ENCODE measurements at places on chromosomes 2 and 18.

- no peak for DNase-seq
Observed at GRCh38 chr2:236209535-236209934, 41.3 kb upstream of the GBX2 start.

DNA sequence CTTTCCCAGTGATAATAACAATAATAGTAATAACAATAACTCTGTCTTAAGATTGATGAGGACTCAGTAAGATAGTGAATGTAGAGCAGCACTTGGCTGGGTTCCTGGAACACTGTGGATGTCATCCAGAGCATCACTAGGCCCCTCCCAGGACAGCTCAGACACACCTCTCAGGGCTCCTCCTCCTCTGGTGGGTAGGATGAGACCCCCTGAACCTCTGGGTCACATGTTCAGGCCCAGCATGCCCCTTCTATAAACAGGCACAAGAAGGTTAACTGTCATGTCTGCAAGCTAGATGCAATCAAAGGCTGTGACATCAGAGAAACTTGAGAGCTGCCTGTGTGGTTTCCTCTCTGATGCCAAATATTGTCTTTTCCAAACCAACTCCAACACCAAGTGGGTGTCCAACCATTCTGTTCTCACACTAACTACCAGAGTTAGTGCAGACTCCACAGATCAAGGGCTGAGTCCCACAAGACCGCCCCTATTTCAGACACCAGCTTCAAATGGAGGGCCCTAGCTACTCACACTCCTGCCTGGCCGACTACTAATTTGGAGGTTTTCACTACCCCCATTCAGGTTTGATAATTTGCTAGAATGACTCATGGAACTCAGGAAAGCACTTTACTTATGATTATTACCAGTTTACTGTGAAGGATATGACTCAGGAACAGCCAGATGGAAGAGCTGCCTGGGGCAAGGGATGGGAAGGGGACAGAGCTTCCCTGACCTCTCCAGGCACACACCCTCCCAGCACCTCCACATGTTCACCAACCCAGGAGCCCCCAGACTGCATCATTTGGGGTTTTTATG is 46.4 kb upstream of the BZW1 start:
- DNase-seq, result no peak

DNA sequence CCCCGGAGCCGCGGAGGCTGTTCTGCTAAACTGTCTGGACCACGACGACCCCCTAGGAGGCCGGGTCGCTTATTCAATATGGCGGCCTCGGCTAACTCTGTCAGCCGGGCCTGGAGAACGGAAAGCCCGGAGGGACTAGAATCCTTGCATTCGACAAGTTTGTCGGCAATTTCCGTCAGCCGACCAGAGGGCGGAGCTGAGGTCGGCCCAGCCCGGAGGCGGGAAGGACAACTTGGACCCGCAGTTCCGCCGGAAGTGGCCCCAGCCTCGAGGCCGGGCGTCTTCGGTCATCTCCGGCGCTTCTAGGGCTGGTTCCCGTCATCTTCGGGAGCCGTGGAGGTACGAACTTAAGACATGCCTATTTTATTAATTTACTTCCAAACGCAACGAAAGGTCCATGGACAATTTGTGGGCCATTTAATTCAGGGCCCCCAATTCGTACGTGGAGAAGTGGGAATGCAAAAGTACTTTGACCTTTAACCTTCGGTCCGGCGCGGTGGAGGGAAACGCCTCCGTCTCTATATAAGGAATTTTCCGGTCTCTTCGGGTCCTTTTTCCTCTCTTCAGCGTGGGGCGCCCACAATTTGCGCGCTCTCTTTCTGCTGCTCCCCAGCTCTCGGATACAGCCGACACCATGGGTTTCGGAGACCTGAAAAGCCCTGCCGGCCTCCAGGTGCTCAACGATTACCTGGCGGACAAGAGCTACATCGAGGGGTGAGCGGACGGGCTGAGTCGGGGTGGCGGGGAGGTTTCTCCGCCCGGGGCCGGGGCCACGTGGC is at the start of the genes EEF1B2 and NDUFS1:
Gene EEF1B2, plus strand, starts transcription at position 550 of the 779 bp plus-strand sequence. Its CDS starts 85 bp downstream, at position 635.
Gene NDUFS1, minus strand, starts transcription at position 99 of the 779 bp plus-strand sequence. CDS start 5,766 bp downstream, outside the sequence.
- DNase-seq, result peak; percentile 97

- no peak for DNase-seq
Observed at GRCh38 chr2:68119504-68119903, 38.2 kb upstream of the PNO1 start.

- no peak for DNase-seq
Observed at GRCh38 chr2:181850936-181851560, 40.5 kb upstream of the ITPRID2 start.

DNA sequence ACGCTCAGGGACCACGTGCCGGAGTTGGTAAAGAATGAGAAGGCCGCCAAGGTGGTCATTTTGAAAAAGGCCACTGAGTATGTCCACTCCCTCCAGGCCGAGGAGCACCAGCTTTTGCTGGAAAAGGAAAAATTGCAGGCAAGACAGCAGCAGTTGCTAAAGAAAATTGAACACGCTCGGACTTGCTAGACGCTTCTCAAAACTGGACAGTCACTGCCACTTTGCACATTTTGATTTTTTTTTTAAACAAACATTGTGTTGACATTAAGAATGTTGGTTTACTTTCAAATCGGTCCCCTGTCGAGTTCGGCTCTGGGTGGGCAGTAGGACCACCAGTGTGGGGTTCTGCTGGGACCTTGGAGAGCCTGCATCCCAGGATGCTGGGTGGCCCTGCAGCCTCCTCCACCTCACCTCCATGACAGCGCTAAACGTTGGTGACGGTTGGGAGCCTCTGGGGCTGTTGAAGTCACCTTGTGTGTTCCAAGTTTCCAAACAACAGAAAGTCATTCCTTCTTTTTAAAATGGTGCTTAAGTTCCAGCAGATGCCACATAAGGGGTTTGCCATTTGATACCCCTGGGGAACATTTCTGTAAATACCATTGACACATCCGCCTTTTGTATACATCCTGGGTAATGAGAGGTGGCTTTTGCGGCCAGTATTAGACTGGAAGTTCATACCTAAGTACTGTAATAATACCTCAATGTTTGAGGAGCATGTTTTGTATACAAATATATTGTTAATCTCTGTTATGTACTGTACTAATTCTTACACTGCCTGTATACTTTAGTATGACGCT is 5.8 kb downstream of the MYCN start:
- no peak for DNase-seq

DNA sequence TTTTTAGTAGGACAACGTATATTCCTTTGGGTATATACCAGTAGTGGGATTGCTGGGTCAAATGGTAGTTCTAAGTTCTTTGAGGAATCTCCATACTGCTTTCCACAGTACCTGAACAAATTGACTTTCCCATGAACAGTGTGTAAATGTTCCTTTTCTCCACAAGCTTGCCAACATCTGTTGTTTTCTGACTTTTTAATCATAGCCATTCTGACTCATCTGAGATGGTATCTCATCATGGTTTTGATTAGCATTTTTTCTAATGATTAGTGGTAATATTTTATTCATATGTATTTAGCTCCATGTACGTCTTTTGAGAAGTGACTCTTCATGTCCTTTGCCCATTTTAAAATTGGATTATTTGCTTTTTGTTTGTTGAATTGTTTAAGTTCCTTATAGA is 58.4 kb upstream of the CERS6 start:
- no peak for DNase-seq

GRCh38 chr2:52934323-52934898 is 833.2 kb upstream of the CHAC2 start:
- DNase-seq, result no peak

DNA sequence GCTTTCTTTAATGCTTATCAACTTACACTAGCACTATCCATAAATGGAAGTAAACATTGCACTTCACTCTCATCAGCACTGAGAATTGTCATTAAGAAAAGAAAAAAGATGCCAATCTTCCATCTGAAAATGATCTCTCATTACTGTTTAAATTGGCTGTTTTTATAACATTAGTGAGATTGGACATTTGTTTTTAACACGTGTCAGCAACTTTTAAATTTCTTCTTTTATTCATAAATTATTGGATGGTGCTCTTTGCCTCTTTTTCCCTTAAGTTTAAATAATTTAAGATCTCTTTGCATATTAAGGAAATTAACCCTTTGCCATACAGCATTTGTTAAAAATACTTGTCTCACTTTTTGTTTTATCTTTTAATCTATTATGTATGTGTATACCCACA is 146.5 kb upstream of the CHST9 start:
- no peak for DNase-seq

GRCh38 chr2:43841949-43842865 is 3.4 kb downstream of the ABCG8 start:
- no peak for DNase-seq

DNA sequence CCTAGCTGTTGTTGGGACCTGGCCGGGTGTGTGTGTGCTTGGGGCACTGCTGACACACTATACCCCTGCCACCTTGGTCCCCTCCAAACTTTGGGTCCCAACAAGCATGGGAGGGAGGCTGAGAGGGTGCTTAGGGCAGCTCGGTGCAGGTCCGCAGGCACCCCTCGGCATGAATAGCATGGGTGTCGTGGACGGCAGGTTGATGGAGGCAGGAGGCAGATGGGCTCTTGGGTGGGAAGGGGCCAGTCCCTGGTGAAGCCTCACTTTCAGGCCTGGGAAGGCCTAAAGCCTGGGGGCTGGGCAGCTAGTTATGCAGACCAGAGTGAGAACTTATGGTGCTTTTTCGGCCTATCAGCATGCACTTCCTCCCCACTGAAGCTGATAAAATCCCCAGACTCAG is 164.2 kb downstream of the CDH19 start:
- DNase-seq, result no peak

DNA sequence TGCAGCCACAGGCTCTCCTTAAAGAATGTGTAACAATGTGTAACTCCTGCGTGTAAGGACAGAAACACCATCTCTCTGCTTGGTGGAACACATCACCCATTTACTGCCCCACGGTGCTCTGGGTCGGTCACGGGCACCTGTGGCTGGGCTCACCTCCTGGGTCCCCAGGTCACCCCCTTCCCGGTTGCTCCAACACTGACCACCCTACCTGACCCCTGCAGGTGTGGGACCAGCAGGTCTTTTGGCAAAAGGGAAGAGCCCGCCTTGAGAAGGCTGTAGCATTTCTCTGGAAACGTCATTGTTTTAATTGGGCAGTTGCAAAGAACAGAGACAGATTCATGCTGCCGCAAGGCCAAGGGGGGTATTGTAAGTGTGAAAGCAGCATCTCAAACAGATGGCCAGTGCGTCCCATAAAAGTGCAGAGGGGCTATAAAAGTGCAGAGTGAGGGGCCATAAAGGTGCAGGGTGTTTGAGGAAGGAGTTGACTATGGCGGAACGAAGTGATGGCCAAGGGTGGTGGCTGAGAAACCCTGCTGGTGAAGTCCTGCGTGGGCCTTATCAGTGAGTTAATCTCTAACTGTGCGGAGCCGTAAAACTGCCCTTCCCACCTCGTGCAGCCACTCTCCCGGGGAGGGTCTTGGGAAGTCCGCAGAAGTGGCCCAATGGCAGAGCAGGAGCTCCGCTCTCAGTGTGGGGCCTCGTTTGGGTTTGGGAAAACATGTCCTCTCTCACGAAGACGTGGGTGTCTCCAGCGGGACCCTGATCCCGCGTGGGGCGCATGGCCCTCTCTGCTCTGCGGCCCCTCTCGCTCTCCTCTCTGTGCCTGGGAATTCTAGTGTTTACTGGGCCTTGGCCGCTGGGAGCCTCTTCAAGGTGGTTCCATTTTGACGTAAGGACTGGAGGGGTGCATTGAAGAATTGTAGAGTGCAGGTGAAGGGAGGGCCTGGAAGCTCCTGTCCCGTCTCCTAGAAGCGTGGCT is 13.7 kb upstream of the NEU4 start:
- no peak for DNase-seq

DNA sequence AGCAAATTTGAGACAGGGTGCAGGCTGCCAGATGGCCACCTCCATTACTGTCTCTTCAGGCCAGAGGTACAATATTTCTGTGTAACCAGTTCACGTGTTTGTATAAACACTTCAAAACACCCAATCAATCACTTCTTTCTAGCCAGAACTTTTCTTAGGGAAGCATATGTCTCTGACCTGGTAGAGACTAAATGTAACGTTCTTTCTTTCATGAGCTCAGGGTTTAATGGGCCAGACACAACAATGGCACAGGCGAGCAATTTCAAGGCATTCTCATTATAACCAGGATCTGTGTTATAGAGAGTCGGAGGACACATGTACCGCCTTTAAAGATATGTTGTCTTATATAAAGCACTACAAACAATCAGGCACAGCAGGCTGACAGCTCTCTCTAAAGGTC is 1846.4 kb upstream of the PIK3C3 start:
- peak; percentile 39 for DNase-seq

GRCh38 chr2:200319548-200320337 is 13.2 kb downstream of the SPATS2L start:
- no peak for DNase-seq

GRCh38 chr2:156896294-156896693 is 361.2 kb upstream of the GALNT5 start:
- no peak for DNase-seq

DNA sequence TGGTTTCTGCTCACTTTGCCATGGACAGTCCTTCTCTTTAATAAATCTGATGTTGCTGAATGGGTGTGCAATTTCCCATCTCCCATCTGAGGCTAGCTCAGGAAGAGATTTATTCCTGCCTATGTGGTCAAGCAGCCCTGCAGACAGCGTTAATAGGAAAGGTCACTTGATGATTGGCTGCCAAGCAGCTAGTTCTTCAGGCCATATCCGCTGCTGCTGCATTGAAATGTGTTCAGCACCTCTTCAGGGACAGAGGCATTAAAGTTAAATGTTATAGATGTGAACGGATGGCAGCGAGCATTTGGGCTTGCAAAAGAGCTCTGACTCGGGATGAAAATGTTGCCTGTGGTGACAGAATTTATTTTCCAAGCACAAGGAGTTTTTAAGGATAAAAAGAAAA is 474.2 kb downstream of the PIK3C3 start:
- DNase-seq, result no peak

DNA sequence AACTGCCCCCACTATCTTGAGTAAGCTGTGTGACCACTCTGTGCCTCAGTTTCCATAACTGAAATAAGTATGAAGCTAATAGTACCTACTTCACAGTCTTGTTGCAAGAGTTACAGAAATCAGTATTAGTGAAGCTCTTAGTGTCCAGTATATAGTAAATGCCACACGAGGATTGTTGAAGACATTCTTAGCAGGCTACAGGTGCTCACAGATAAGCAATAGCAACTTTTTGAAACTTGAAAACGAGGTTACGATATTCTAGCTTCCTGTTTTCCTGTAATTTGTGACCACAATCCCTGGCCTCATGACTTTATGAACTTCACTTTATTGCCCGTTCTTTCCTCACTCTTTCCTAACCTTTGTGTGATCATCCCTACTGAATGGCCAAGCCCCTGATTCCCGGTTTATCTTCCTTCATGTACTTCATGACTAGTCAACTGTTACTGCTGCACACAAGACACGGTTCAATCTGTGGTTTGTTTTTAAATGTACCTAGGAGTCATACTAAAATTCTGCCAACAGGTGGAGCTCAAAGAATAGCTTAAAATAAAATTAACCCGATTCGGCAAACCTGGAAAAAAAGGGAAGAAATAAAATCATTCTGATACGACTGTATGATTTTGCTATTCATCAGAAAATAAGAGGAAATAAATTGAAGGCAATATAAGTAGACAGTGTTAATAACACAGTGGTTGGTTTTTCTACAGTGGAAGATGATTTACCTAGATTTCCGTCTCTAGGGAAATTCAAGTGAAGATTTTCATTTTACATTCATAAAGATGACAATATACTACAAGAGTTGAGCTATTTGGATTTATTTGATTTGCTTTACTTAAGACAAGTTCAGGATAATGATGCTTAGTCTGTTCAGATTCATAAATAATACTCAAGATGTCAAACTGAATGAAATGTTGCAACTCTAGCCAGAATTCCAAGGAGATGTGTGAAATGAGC is 38.1 kb upstream of the STAT1 start:
- DNase-seq, result peak; percentile 41

- DNase-seq, result no peak
Observed at GRCh38 chr2:236984046-236984445, 101.6 kb upstream of the COPS8 start.

GRCh38 chr2:227324995-227325838 is at the start of gene MFF:
MFF (plus strand) TSS chr2:227325251; CDS start chr2:227330666, 5,415 bp downstream.
- DNase-seq, result peak; percentile 87

GRCh38 chr2:190501702-190502407 is 32.7 kb downstream of the NEMP2 start:
- no peak for DNase-seq
